ENCODE measurements at places on chromosomes 3 and 15.

- DNase-seq = no peak
Observed at GRCh38 chr3:65848024-65848423, 190.7 kb downstream of the MAGI1 start.

- no peak for DNase-seq
Observed at GRCh38 chr15:39592500-39592899, 11.6 kb downstream of the THBS1 start.

DNA sequence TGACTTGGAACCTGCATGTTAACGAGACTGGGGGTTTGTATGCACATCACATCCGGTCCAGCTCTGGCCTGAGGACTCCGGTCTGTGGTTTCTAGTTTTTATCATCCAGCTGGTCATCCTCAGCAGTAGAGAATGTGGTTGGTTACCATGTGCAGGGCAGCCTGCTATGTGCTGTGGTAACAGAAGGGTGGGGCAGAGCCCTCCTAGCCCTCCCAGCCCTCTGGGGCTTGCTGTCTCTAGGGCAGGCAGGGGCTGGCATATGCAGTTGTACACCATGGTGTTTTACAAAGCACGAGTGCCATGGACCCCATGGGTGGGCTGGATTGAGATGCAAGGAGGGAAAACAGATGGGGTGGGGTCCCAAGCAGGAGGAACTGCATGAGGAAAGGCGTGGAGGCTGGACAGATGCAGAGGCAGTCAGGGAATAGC, 70.2 kb downstream of the APBA2 start:
- no peak for DNase-seq

GRCh38 chr3:134753999-134754742, 40.9 kb upstream of the EPHB1 start:
- DNase-seq = no peak

DNA sequence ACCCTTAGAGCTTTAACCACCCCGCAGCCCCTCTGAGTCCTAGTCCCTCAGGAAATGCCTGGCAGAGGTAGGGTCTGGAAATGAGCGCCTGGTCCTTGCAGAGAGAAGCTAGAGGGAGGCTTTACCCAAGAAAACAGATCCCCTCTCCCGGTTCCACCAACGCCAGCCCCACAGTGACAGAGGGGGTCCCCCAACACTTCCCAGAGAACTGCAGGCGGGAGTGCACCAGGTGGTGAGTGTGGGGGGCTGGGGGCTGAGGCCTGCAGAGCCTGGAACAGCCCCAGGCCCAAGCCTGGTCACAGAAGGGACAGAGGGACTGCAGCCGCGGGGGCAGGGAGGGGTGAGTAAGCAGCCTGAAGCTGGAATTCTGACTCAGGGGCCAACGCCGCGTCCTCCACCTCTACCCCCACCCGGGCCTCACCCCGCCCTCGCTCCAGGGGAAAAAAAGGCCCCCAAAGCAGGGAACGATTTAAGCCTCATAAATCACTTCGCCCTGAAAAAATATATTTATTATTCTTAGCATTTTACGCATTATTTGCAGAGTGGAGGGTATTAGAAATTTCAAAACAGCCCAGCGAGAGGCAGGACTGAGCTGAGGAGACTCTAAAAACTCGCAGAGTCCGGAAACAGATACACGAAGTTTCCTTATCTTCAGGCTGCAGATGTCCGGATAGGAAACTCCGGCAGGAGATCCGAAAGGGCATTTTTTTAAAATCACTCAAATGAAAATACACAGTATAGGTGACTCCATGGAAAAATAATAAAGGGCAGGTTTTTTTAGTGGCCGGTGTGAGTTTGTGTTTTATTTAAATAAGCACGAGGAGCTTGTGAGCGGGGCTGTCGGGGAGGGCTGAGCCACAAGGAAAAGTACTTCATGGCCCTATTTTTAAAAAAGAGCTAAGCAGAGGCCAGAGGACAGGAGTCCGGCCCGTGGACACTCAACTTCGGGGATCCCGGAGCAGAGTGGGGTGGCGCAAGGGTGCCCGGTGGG, 10.0 kb downstream of the GATA2 start:
- no peak for DNase-seq

GRCh38 chr3:167032267-167032876, 347.7 kb downstream of the ZBBX start:
- no peak for DNase-seq

DNA sequence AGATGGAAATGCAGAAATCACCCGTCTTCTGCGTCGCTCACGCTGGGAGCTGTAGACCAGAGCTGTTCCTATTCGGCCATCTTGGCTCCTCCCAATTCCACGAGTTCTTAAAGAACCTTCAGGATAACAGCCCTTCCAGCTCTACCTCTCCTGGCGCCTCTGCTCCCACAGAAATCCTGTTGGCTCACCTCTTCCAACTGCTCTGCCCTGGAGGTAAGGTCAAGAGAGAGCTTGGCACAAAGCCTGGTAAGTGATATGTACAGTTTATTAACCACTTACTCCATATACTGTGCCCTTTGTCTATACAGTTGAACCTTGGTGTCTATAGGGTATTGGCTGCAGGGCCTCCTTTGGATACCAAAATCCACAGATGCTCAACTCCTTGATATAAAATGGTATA, 17.8 kb upstream of the FGF12 start:
- no peak for DNase-seq

GRCh38 chr3:157406394-157406793, 30.3 kb upstream of the PTX3 start:
- DNase-seq = no peak

DNA sequence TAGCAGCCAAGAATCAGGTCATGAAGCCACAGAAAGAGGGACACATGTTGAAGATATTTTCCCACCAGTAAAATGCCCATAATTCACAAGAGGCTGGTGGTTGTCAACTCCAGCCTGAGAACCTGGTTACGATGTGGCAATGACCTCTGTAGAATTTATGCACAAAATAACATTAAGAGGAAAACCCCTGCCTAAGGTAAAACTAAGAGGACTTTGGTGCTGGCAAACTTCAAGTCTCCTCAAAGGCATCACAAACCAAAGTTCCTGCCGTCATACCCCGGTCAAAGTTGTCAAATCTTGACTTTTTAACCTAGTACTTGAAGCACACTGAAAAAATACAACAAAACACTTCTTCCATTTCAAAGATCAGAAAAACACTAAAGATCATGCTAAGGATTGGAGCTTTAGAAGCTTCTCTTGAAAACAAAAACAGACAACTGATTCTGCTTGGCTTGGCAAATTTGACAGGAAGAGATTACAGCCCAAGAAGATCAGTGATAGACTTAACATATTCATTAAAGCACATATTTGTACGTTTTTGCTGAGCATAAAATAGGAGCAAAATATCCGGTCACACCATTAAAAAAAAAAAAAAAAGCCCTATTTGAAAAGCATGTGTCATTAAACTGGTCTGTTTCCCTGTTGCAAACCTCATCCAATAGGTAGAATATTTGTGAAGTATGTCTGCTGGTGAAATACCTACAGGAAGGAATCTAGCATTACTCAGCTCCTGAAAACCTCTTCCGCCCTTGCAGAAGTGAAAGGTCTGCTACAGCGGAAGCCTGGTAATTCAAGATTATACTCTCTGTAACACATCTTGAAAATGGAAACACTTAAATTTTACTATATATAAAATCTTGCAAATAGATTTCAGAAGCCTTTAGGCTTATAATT, 22.8 kb downstream of the EIF4E3 start:
- DNase-seq = peak; percentile 62

DNA sequence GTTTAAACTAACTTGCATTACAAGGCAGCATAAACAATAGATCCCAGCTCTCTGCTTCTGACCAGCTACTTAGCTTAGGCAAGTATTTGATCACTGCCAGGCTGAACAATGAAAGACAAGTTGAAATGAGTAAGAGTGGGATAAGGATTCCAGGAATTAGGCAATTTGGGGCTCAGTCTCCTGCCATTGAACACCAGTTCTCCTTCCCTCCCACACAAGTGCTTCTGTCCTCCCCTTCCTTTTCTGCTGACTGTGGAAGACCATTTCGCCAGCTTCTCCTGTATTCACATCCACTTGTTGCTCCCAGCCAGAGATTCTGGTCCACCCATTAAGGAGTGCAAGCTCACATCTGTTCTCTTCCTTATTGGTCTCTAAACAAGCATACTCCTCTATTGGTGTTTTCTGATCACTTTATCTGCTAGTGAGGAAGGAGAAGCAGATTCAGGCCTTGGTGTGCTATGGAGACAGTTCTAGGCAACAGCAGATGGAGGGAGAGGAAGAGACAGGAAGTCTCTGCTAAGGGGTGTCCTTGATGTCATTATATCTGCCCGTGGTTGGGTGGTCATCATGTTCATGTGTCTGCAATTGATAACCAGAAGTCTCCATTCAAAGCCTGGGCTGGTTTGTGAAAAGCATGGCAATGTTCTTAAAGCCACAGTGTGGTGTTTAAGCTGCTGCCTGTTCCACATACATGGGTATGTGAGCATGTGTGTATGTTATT, 121.5 kb downstream of the PLCL2 start:
- no peak for DNase-seq

GRCh38 chr15:80732167-80732566, 37.1 kb downstream of the ABHD17C start:
- no peak for DNase-seq

DNA sequence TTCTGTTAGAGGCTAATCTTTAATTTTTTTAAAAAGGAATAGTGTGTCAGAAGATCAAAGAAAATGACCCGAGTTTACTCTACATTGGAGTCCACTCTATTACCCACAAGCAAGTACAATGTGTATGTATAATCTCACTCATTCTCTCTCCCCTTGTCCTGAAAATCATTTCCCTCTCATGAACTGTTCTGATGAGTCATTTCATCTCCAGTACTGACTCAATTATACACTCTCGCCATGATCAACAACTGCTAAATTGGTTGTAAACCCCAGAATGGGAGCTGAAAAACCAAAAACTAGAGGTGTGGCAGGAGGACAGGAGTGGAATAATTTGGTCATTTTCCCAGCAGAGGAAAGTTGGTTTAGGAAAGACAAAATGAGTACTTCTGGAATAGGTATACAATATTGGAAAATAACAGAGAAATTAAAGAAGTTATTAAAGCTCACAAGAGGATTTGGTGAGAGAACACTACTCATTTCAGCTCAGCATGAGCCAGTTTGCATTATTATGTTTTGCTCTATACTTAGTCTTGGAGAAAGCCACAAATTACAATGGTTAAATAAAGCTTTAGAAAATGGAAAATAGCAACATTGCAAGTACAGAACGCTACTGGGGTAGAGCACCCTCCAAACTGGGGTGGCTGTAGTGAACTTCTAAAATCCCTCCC, 144.3 kb upstream of the PFN2 start:
- DNase-seq = no peak

GRCh38 chr15:100712226-100712625, 109.8 kb downstream of the ASB7 start:
- no peak for DNase-seq

- DNase-seq = no peak
Observed at GRCh38 chr15:91471468-91471867, 371.4 kb downstream of the SV2B start.

- no peak for DNase-seq
Observed at GRCh38 chr15:90716317-90716975, 700 bp upstream of the BLM start.

GRCh38 chr15:76776480-76776879, 128.7 kb downstream of the SCAPER start:
- no peak for DNase-seq

DNA sequence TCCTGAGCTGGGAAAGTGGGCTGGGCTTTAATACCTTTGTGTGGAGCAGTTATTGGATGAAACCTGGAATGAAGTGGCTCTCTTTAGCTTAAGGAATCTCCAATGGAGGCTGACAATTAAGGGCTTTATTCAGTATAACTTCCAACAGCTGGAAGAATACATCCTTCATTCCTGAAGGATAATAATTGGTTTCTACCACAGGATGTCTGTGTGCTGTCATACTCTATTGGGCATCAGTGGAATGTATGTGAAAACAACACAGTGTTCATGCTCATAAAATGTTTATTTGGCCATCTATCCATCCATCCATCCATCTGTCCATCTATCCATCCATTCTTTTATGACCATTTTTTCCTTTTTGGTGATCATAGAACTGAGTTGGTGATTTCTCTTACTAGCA, 220.7 kb upstream of the GAP43 start:
- no peak for DNase-seq

DNA sequence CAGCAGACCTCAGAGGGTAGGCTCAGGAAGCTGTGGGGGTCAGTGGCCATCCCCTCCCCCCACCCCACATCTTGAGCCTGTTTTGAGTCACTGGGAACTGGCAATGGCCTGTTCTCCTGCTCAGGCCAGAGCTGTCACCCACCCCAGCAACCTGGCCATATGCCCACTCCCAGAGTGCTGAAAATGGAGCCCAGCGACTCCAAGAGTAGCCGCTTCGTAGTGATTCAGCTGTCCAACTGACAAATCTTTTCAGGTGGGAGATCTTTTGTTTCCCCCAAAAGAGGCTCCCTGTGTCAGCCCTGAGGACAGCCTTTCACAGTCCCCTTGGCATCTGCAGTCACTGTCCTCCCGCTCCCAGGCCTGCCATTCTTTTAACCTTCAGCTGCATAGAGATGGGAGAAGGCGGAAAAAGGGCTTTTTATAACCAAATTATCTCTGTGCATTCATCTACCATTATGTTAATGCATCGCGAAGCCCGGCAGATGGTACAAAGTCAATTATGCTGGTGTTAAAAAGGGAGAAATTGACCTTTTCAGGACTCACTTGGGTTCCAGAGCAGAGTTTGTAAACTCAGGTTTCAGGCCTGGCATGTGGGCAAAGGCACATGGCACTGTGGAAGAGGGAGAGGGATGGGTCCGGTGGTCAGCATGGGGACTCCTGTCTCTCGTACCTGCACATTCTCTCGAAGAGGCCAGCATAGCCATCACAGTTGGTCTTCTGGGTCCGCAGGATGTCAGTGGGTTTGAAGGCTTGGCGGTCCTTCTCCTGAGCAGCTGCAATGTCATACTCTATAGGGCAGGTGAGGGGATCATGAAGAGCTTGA, 32.1 kb downstream of the KY start:
- DNase-seq = no peak

DNA sequence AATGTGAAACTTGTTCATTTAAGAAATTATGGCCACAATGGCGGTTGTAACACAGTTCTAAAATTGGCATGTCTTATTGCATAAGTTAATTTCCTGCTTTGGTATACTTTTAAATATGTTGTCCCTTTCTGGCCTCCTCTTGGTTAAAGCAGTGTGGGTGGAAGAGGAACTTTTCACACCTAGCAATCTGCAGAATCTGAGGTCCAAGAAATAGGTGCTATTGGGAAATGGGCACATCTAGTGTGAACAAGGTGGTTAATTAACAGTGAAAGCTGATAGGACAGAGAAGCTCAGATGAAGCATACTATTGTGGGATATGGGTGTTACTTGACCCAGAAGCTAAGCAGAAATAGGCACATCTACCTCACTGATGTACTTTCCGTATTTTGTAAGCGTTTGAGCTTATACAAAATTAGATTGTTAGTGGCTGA, 10.6 kb downstream of the CMC1 start:
- no peak for DNase-seq

- no peak for DNase-seq
Observed at GRCh38 chr3:158097081-158097592, 9.1 kb downstream of the SHOX2 start.

DNA sequence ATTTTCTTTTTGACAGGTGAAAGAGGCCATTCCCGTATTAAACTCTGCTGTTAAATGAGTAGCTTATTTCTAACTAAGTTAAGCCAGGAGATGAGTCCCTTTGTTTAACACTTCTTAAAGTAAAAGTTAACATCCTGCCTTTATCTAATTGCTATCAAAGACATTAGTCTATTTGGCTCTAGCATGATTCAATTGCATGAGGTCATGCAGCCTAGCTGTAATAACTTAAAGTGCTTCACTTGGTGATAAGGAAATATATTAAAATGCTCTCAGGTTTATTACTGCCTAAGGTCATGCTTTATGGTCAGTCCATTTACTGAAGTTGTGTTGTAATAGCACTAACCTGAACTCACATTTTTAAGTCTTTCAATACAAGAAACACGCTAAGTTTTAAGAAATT, 82.3 kb upstream of the MLF1 start:
- no peak for DNase-seq

GRCh38 chr3:194194051-194194756, 58.3 kb downstream of the HES1 start:
- no peak for DNase-seq
